AG08395 (cell line): ENCODE measurements at places on chromosomes 3 and 15.

GRCh38 chr15:27973886-27974285, 125.2 kb downstream of the OCA2 start:
- DNase-seq = no peak

GRCh38 chr3:94961423-94962100, 898.7 kb downstream of the NSUN3 start:
- DNase-seq = no peak

DNA sequence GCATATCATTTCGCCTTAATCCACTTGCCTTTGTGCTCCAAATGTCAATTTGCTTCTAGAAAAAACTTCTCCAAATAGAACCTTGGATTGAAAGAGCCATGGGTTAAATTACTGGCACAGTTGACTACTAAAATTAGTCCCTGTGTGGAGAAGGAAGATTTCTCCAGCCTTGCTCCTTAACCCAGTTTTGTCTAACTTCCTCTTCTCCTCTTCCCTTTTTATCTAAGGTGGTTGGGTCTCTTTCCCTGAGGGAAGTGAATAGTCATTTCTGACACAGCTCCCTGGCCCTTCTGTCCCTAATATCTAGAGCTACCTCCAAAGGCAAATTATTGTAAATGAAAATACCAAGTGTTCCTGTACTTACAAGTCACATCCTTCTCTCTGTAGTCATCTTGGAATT, 527.9 kb upstream of the TBL1XR1 start:
- DNase-seq = no peak

GRCh38 chr3:167198949-167199600, 181.0 kb downstream of the ZBBX start:
- DNase-seq = no peak

DNA sequence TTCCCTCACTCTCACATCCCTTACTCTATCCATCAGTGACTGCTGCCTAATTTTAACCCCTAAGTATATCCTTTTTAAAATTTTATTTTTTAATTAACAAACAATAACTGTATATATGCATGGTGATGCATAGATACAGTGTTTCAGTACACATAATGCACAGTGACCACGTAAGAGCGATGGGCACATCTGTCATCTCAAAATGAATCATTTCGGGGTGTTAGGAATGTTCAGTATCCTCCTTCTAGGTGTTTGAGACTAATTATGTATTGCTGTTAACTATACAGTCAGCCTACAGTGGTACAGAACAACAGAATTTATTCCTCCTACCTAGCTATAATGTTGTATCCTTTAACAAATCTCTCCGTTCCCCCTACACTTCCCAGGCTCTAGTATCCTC, 307.0 kb downstream of the FOXP1 start:
- no peak for DNase-seq

DNA sequence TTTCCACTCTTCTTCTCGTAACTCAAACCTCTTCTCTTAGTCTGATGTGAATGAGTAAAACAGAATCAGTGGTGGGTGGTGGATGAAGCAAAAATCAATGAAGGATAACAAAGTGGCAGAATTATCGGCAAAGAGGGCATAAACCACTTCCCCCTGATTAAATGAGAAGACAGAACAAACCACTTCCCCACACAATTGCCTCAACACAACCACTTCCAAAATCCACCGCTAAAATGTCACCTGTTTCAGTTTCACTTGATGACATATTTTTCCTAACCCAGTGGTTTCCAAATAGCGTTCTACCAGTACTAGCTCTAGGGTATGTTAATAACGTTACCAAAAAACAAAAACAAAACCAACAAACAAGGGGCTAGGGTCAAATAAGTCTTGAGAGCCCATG, 478.7 kb upstream of the WNT5A start:
- no peak for DNase-seq

DNA sequence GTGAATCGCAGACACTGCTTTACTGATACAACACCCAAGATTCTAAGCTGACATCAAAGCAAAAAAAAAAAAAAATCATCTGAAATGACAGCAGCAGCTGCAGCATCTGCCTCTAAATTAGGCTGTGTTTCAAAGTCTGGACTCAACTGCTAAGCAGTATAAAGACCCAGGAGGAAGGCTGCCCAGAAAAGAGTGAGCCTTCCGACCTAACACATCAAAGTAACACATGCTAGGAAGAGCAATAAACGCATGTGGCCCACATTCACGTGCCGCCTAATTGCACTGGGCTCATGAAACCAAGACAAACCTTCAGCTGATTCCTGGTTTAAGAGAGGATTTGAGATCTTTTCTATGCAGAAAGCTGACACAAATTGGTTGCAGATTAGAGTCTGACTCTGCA, 317.1 kb downstream of the ZIC4 start:
- DNase-seq = no peak

- no peak for DNase-seq
Measured at GRCh38 chr3:126056681-126057500, 27.0 kb downstream of the SLC41A3 start.

- DNase-seq = no peak
Measured at GRCh38 chr3:169295912-169296570, 367.5 kb downstream of the MECOM start.

DNA sequence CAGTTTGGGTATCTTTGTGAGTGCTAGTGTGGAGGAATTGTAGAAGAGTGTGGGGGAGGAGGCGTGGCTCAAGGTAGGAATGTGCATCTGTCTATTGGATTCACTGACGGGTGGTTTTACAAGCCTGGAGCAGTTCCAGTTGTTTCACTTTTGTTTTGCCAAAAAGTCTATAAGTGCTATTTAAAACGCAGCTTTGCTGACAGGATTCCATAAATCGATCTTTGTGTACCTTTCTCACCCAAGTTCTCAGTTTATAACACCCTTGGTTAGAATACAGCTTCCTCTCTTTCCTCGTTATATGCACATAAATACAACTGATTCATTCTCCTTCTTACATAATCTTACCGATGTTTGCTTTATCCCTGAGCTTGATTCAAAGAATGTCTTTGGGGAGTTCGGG, 123.2 kb upstream of the UBE2E2 start:
- no peak for DNase-seq

- DNase-seq = no peak
Measured at GRCh38 chr15:39558421-39558820, 22.5 kb upstream of the THBS1 start.

DNA sequence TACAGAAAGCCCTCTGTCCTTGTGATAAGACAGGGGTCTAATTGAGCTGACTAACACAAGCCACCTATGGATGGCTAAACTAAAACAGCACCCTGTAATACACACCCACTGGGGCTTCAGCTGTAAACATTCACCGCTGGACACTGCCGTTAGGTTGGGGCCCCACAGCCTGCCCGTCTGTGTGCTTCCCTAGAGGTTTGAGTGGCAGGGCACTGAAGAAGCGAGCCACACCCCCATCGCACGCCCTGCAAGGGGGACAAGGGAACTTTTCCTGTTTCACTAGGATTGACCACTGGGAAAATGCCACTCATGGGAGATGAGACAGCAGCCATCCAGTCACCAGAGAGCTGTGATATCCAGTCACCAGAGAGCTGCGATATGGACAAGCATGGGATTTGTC, 335.7 kb upstream of the CFAP20DC start:
- no peak for DNase-seq

GRCh38 chr15:49664716-49665115, 43.9 kb downstream of the DTWD1 start:
- no peak for DNase-seq

DNA sequence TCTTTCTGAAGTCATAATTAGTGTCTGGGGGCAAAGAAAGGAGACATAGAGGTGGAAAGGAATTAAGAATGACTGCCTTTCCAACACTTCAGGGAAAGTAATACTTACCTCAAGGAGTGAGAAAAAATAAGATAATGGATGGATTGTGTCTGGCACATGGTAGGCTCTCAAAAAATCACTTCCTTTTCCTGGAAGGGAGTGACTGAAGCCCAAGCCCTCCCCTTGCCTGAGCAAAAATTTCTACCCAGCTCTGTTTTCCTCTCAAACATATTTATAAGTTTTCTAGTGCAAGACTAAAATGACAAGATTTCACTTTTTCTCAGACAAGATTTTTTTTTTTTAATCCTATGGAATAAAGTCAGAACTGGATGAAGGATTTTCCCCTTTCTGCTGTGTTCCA, 145.0 kb downstream of the IGSF11 start:
- DNase-seq = no peak

- peak; percentile 50 for DNase-seq
Measured at GRCh38 chr3:150097588-150097890, 126.8 kb upstream of the PFN2 start.

GRCh38 chr3:127805026-127805753, 17.1 kb downstream of the MGLL start:
- no peak for DNase-seq

DNA sequence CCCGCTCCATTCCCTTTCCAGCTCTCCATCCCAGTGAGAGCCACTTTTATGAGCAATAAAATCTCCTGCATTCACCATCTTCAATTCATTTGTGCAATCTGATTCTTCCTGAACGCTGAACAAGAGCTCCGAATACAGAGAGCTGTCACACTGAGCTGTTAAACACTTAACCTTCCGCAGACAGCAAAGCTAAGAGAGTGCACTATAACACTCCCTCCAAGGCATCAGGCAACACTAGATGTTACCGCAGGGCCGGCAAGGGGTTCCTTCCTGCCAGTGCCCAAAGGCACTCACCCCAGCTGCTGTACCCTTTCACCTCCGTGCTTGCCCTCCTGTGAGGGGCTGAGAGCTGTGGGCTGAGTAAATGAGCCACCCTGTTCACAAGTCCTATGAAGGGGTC, 85.6 kb downstream of the BCHE start:
- no peak for DNase-seq

DNA sequence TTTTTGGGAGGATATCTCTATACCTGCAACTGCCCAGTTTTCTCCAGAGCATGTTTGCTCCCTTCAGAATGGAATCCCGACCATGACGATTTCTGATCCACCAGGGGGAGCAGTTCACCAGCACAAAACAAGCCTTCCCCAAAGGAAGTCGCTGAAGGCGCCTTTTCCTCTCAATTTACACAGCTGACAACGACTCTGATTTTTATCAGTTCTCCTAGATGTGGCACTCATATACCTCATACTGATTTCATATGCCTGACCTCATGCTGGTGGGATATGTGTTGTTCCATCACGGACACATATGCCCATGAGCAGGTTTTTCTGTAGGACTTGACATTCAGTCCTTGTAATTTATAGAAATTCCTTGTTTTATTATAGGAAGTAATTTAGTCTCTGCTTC, 1028.2 kb downstream of the MCTP2 start:
- DNase-seq = peak; percentile 72

GRCh38 chr3:4744405-4745234, 234.6 kb upstream of the BHLHE40 start:
- no peak for DNase-seq

GRCh38 chr3:52881871-52882270, 15.5 kb downstream of the STIMATE start:
- no peak for DNase-seq

DNA sequence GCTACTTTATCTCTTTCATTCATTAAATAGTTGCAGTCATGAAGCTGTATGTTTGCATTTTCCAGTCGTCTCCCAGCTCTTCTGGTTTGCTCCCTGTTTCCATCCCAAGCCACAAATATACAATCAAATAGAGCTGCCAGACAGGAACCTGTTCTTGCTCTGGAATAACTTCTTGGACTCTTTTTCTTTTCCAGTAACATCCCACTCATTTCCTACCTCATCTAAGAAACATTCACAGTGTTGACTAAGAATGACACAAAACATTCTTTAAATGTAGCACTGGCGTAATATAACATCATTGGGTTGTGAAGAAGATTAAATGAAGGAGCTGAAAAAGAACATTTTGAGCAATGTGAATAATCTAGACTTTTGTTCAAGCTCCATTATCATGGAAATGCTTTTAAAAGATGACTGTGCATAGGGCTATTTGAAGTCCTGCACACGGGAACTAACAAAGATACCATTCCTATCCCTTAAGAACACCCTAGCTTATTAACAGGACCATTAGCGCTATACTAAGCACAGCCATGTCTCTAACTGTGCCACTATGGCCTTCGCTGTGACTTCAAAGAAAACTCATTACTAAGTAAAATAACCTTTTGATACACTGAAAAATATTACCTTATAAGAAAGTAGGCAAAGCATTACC, 574.0 kb downstream of the NAALADL2 start:
- DNase-seq = peak; percentile 30

DNA sequence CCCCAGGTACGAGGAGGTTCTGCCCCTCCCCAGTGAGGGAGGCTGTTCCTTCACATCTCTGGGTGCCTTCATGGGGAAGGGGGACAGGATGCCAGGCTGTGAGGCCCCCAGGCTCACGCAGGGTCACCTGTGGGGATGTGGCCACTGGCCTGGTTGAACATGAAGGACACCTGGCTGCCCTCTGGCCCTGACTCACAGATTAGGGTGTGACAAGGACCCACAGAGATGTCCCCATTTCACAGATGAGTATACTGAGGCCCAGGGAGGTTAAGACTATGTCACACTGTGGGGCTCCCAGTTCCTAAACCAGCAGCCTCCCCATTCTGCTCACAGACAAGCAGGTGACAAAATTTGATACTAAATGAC, 42.4 kb downstream of the PCSK6 start:
- DNase-seq = no peak

- DNase-seq = no peak
Measured at GRCh38 chr3:184295771-184296170, 3.3 kb upstream of the PSMD2 start.

DNA sequence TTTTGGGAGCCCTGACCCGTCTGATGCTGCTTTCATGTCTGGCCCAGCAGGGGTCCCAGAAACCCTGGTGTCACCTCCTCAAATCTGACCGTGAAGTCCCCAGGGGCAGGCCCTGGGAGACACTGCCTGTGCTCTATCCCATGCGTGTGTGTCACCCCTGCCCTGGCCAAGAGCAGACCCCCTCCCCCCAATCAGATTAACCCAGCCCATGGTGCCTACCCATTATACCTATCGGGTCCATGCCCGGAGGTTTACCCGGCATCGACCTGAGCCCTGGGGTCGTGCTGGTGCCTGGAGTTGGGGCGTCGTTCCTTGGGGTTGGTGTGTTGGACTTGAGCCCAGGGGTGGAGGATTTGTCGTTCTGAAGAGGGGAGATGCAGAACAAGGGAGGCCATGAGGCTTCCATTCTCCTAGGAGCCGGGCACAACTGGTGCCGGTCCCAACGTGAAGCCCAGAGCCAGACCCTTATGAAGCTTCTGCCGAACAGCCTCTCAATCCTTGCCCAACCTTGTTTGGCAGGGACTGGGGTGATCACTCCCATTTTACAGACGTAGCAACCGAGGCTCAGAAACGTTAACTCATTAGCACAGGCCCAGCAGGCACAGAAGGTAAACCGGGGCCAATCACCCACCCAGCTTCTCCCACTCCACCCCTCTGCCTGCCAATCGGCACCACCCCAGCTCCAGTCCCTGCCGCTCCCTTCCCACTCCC, 39.6 kb downstream of the TLE3 start:
- DNase-seq = no peak

- no peak for DNase-seq
Measured at GRCh38 chr3:47482366-47482765, 6.6 kb upstream of the SCAP start.

DNA sequence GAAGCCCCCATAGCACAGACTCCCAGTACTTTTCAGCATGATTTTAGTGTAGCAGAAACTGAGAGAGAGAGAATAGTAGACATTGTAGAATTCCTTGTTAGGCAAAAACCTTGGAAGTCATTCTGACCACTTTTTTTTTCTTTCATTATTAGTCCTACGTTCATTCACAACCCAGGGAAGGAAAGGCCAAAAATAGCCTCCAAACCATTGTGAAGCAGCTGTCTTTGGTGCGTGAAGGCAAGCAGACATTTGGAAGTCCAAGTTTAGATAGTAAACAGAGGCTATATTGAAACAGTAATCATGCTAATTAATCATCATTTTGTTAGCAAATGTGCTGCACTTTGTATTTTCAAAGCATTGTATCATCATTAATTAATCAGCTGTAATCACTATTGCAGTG, 34.5 kb downstream of the CCDC54 start:
- no peak for DNase-seq

GRCh38 chr15:40650479-40650878, 44.5 kb upstream of the RAD51 start:
- DNase-seq = no peak
